ENCODE measurements at places on chromosomes 1 and 21. TPM values are rescaled to one million over a fixed set of nuclear protein-coding genes. Genes with fewer than 3 reads are reported as not detected.

The COL8A2 gene
- total RNA-seq = 1.8 TPM

DNA sequence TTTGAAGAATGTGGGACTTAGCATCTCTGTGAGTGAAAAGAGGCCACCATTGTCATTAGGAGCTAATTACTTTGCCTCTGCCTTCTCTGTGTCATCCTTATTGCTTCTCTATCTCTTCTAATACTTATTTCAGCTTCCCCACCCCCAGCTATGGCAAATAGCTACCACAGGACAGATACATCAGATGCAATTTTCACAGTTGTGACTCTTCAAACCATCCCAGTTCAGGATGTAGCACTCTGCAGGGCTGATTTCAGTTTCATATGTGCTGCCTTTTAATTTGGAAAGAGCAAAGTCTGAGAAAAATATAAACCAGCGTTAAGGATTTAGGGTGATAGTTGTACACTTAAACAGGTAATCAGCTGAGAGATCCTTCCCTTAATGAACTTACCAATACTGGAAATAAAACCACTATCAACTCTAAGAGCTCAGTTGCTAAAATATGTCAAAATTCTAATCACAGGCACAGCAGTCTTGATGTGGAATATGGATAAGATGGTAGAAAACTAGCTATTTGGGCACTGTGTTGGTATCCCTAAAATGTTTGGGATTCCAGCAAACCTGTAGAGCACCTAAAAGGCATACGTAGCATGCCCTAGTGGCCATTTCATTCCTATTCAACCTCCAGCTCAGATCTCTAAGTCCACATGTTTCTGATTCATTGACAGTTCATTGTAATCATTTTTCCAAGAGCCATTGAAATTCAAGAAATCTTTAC lies 148.4 kb downstream of the SYT2 start:
- peaks cover 95% of the 10 kb centered on the region for H3K4me1 ChIP-seq
- H3K36me3 ChIP-seq = peaks cover 36% of the 10 kb centered on the region
- no peak for DNase-seq
- H3K27ac ChIP-seq = peak overlapping the region; percentile 87
- no peaks in the 10 kb centered on the region for H3K27me3 ChIP-seq

- peak; percentile 83 for DNase-seq
- no peaks in the 10 kb centered on the region for H3K27me3 ChIP-seq
- no peak overlapping the region for H3K4me3 ChIP-seq
- H3K4me1 ChIP-seq = peaks cover 38% of the 10 kb centered on the region
- H3K36me3 ChIP-seq = no peaks in the 10 kb centered on the region
Measured at GRCh38 chr1:239816081-239816782, 275.5 kb upstream of the FMN2 start.

DNA sequence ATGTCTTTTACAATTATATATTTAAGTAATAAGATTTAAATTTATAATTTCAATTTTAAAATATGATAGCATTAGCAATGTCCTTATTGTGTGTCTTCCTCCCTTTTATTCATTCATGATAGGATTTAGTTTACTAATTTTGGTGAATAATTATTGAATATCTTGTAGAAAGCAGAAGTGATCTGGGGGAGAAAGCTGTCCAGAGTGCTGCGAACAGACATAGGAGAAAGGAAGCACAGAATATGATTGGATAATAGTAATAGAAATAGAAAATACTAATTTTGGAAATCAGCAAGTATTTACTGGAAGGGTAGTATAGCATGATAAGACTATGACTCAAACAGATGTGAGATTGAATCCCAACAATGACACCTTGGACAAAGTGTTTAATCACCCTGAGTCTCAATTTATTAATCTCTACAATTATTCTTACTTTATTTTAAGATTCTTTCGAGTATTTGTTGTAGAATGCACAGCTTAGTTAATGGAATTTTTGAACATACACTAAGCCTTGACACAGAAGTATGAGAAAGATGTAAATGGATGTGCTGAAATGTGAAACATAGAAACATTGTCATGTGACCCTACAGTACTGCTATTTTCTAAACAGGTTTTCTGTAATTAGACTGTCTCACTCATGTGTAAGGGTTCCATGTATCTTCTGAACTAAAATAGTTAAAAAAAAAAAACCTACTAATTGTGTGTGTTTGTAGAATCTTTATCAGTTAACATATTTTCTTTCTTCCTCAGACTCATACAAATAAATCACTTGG lies 7.9 kb downstream of the SH3GLB1 start:
- no peaks in the 10 kb centered on the region for H3K27me3 ChIP-seq
- H3K4me1 ChIP-seq = peaks cover 43% of the 10 kb centered on the region
- H3K4me3 ChIP-seq = no peak overlapping the region
- no peaks in the 10 kb centered on the region for H3K36me3 ChIP-seq
- no peak overlapping the region for H3K27ac ChIP-seq

GRCh38 chr1:59926381-59927123 lies at the start of gene CYP2J2:
CYP2J2 (minus strand) TSS chr1:59926773; CDS start chr1:59926746, 27 bp downstream.
- peaks cover 34% of the 10 kb centered on the region for H3K27me3 ChIP-seq
- no peaks in the 10 kb centered on the region for H3K36me3 ChIP-seq
- H3K4me1 ChIP-seq = peaks cover 9% of the 10 kb centered on the region
- peak within 1 kb of the TSS; percentile 38 for H3K4me3 ChIP-seq

The OR2T2 gene
- total RNA-seq = not detected

GRCh38 chr21:33661146-33661545 lies 18.8 kb downstream of the ITSN1 start:
- H3K4me1 ChIP-seq = peaks cover 42% of the 10 kb centered on the region
- no peaks in the 10 kb centered on the region for H3K27me3 ChIP-seq
- H3K36me3 ChIP-seq = no peaks in the 10 kb centered on the region
- DNase-seq = no peak

The GSTM5 gene
- 8.0 TPM for total RNA-seq

- peaks cover 10% of the 10 kb centered on the region for H3K36me3 ChIP-seq
- H3K27ac ChIP-seq = peak overlapping the region; percentile 60
- H3K27me3 ChIP-seq = peaks cover 17% of the 10 kb centered on the region
- peak; percentile 95 for DNase-seq
- H3K4me1 ChIP-seq = peaks cover 23% of the 10 kb centered on the region
Measured at GRCh38 chr21:46295996-46296752, 10.0 kb downstream of the YBEY start.

GRCh38 chr1:224380003-224380402 lies 23.3 kb downstream of the CNIH4 start:
- peaks cover 14% of the 10 kb centered on the region for H3K4me1 ChIP-seq
- no peak for DNase-seq
- peaks cover 28% of the 10 kb centered on the region for H3K36me3 ChIP-seq
- no peak overlapping the region for H3K4me3 ChIP-seq
- H3K27me3 ChIP-seq = no peaks in the 10 kb centered on the region

The SSX2IP gene
- total RNA-seq = 27.8 TPM

DNA sequence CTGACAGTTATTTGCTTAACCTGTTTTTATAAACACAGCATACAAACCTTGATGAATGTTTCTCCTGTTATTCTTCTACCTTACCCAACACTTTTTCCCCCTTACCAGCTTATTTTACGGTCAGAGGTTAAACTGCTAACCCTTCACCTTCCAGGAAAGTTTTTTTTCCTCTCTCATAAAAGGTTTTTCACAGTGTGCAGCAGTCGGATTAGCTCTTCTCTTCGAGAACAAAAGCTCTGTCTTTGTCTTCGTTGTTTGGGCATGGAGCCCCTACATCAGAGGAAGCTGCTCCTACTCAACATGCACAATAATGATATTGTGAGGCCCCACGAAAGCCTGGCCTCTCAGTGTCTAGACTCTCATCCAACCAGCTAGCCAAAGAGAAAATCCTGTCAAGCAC lies 42.0 kb downstream of the DENND1B start:
- DNase-seq = no peak
- H3K4me1 ChIP-seq = no peaks in the 10 kb centered on the region
- no peak overlapping the region for H3K27ac ChIP-seq
- no peak overlapping the region for H3K4me3 ChIP-seq
- no peaks in the 10 kb centered on the region for H3K27me3 ChIP-seq

Data from sigmoid colon (tissue), 7 donors.